NCI-H1694 treated with DMSO at 0.1 percent for 48 hours (cell line): ENCODE measurements at places on chromosomes 2 and 18.

DNA sequence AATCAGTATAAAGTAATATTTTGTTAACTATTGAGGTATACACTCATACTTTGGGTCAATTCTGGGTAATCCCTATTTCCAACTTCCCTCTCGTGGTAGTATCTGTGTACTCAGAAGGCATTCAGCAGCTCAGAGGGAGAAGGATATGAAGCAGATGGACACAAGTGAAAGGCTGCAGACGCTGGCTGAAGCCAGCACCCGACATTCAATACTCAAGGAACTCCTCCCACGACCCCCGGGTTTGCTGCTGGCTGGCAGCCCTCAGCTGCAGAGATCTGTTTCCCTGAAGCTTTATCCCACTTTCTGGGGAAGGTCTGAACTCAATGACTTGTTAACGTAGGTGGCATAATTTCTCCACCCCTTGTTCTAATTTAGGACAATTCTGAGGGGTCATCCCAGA lies 847.3 kb upstream of the SOX11 start:
- DNase-seq = no peak

DNA sequence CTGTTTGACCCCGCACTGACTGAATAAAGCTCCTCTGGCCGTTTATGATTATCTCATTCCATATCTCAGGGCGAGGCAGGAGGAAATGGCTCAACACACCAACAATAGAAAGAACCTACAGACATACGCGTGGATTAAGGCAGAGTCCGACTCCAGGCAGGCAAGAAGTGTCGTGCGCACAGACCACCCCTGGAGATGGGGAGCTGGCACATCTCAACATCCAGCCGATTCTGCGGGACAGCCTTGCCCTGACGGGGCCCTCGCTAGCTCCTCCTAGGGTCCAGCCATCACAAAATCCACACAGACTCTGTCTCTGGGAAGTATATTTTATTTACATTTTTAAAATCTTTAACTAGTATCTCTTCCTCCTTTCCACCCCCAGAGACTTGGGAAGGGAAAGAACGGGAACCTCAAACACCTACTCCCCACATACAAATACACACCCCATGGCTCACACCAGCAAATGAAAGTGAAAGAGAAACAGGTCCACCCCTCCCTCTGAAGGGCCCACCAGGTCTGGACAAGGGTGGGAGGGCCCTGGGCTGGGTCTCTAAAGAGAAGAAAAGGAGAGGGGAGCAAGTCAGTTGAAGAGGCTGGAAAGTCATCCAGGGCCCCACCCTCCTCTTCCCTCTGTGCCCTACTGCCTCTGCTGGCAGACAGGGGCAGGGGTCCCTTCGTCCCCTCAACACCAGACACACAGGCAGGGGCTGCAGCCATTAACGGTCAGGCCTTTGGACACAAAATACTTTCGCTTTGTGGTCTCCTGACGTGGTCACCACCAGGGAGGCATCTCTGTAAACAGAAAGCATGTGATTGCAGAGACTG lies 3.2 kb downstream of the GPBAR1 start:
- no peak for DNase-seq

DNA sequence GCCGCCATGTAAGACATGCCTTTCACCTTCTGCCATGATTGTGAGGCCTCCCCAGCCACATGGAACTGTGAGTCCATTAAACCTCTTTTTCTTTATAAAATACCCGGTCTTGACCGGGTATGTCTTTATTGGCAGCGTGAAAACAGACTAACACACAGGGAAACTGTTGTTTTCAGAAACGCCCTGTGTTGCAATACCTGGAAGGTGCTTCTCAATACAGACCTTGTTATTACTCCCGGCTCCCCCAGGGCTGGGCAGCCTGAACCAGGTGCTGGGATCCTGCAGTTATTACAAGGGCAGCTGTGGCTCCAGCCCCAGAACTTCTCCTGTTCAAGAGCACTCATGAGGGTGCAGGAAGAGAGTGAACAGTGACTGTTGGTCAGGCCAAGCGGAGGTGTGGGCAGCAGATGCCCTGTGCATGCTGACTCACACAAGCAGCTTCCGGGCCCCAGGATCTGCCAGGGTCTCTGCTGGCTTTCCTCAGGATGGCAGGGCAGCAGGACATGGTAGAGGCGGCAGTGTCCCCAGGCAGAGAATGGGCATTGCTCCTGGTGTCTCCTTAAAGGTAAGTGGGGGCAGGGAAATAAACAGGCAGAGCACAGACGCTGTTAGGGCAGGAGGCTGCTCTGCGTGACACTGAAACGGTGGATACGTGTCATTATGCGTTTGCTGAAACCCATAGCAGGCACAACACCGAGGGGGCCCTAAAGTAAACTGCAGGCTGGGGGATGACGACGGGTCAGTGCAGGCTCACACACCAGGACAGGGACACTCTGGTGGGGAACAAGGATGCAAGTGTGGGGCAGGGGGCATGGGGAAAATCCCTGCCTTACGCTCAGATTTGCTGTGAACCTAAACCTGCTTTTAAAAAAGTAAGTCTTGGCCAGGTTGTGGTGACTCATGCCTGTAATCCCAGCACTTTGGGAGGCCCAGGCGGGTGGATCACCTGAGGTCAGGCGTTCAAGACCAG lies 89.1 kb downstream of the NDUFA10 start:
- DNase-seq = no peak

DNA sequence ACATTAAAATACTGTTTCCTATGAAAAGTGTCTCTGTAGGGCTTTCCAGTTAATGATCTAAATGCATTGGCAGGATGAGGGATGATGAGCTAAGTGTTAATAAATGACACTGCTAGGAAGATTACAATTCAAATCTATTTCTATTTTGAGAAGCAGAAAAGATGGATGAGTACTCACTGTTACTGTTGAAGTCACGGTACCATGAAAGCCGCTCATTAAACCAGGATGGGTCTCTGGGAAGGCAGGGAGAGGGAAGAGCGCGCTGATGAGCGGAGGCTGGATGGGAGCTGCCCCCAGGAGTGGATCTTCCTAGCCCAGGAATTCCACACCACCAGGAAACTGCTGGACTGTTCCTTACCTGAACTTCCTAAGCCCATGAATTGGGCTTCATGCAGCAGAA lies 27.1 kb upstream of the TXNDC2 start:
- no peak for DNase-seq

- no peak for DNase-seq
Observed at GRCh38 chr2:150778828-150779227, 291.4 kb upstream of the RND3 start.

- no peak for DNase-seq
Observed at GRCh38 chr2:150138587-150138986, 348.9 kb downstream of the RND3 start.

- DNase-seq = no peak
Observed at GRCh38 chr2:165818920-165819319, 24.9 kb upstream of the GALNT3 start.

DNA sequence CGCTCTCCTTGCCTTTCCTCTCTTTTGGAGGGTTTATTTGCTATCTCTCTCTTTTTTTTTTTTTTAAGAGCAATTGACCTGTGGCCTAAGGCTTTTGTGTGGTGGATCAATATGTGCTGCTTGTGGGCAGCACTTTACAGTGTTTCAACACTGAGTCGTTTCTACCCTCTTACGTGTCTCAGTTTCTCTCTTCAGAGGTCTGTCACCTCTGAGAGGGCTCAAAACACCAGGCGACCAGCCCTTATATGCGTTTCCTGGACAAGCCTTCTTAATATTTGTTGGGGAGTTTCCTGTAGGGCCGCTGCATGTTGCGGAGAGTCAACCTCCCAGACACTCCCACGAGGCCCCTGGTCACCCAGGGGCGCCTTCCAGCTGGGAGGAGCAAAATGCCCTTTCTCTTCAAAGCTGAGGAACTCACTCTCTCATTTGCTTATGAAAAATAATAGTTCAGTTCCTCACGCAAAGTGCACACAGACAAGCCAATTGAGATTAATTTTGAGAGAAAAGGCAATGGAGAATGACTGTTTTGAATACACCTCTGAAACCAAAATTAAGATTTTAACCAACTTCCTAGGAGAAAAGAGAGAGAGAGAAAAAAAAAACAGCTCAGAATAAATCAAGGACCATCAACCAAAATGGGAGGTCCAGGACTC lies 96.3 kb upstream of the B3GNT2 start:
- DNase-seq = no peak

- no peak for DNase-seq
Observed at GRCh38 chr18:58892488-58892887, 27.8 kb downstream of the ZNF532 start.

GRCh38 chr18:25322806-25323205 lies 29.2 kb downstream of the ZNF521 start:
- DNase-seq = no peak

DNA sequence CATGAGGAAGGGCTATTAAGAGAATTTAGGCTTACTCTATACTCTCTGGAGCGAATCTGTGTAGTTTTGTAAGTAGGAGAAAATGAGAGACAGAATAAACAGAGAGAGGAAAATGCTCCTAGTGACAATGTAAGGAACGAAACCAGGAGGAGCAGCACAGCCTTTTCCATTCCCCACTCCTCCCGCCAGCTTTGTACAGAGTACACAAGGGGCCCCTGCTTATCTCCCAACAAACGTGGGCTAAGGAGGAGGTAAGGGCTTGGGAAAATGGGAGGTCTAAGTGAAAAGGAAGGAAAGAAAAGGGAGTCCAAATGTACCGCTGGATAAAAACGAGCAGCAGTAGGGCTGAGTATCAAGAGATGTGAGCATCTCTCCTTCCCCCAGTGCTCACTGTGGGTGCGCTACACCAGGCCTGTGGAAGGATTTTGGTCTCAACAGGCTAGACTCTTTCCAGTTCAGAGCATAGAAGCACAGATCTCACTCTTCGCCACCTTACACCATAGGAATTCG lies 12.1 kb upstream of the IHH start:
- no peak for DNase-seq

DNA sequence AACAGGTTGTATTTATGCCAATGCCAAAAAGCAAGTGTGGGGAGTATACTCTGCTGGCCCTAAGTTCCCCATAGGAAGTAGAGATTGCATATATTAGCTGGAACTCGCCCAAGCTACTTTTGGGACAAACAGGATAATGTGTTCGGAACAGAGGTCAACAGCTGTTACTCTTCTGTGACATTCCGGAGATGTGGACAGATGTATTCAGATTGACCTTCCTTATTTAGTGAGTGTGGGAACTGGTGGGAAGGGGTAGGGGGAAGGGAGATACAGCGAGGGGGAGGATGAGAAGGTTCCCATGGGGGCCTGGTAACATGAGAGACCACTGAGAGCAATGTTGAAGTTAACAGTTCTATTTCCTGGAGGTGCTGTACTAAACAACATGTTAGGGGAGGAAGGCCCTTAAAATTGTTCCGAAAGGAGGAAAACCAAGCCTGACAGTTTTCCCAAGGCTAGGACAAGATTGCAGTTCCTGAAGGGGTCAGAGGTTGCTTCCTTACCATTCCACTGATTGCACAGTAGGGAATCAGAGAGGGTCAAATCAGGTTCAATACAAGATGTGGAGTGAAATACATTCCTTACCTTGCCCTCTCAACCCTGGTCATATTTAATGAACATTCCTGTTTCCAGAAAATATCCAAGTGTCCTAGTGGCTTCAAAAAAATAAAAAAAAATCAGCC lies 14.3 kb upstream of the CD28 start:
- no peak for DNase-seq

GRCh38 chr18:23861805-23862470 lies 152.6 kb upstream of the TTC39C start:
- DNase-seq = no peak

DNA sequence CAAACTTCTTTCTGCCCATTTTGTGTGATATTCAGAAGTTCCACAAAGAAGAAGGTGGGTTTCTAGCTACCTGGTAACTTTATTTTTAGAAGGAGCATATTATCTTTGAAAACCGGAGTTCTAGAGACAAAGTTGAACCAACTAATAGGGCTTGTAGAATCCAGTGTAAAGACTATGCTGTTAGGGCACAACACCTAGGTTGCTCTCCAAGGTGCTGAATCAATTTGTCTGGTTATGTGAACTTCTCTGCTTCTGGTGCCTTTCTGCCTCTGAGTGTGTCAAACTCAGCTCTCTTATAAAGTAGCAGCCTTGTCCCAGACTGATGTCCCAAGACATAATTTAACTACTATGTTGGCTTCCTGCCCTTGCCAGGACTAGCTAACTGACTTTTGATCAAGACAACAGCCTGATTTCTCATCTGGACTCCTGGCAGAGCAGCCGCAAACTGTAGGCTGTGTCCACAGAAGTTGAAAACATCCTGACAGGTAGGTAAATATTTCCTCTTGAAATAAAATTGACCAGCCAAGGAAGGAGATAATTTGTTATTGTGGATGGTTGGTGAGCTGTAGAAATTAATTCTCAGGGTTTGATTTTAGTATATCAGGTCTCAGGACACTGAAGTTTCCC lies 119.4 kb downstream of the CYRIA start:
- no peak for DNase-seq

DNA sequence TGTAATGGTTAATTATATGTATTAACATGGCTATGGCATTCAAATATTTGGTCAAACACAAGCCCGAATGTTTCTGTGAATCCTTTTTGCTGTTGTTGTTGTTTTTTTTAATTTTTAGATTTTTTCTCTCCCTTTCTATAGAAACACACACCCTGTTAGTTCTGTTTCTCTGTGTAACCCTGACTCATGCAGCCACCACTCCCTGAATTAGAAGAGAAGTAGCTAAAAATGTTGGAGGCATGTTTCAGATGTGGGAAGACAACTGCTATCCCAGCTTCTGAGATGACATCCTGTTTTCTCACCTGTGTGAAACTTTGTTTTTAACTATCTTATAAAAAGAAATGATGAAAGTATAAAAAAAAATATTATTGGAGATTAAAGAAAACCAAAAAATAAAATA lies 219.6 kb upstream of the RGPD4 start:
- DNase-seq = no peak

DNA sequence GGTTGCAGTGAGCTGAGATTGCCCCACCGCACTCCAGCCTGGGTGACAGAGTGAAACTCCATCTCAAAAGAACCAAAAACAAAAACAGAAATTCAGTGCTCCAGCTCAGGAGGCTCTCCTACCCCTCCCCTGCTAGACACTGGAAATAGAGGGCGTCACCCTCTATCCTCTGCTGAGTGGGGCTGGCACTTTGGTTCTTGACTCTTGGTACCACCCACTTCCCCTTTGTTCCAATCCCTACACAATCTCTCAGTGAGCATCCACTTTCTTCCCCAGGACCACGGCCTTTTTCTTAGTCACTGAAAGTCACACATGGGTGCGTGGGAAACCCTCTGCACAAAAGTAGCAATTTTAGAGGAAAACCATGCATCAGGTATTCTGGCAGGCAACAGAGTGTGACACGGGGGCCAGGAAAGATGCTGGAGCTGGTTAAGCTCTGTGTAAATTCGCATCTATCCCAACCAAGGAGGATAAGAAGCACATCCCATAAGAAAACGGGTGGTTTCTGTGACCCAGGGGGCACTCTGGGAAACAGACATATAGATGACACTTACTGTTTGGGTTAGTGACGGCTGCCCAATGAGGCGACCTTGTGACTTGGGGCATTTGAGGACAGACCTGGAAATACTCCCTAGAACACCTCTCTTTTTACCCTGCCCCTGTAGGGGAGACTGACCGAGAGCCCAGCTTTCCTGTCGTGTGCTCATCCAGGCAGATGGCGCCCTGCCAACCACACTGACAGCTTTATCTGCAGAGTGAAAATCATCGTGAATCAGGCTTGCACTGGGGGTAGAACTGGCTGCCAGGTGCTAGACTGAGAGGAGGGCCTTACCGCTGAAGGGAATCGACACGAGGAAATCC lies 7.7 kb downstream of the HJURP start:
- no peak for DNase-seq

- DNase-seq = no peak
Observed at GRCh38 chr2:102253140-102253752, 58.1 kb upstream of the IL1RL1 start.
